ENCODE measurements at places on chromosomes 6 and 20.

DNA sequence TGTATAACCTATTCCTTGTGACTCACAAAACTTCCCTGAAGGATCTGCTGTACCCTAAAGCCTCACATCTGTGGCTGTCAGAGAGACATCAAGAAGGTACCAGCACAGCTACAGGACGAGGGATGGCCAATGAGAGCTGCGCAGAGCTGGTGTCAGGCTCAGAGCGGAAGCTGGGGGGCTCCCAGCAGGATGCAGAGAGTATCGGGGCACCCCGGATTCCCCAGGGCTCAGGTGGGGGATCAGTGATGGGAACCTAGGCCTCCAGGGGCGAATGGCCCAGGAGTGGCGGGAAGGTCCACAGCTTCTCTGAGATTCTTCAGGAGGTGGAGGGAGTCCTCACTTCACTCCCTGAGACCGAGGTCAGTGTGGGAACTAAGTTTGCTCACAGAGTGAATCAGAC, 30.9 kb upstream of the SMOC2 start:
- DNase-seq = no peak

- no peak for DNase-seq
Measured at GRCh38 chr6:168741942-168742782, 301.2 kb downstream of the SMOC2 start.

DNA sequence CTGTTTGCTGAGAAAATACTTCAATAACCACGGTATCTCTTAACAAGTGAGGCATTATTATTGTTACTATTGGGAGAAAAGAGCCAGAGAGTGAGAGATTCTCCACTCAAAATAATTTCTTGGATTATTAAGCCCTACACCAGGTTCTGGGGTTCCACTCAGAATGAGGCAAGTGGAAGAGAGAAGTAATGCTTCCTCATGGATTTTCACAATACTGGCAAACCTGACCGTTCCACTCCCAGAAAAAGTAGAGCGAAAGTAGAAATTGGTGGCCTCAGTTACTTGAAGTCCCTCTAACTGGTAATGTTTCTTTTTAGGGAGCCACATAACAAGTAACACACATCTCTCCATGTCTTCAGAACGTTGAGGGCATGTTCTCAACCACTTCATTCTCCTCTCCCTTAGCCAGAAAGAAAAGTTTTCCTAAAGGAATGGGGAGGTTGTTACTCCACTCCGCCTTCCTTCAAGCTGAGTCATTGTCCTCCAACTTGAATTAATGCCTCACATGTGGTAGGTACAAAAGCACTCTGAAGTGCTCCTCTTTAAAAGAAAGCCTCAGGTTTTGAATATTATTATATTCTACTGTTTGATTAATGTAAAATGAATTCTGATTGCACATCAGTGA, 1.9 kb downstream of the BAG2 start:
- no peak for DNase-seq

- DNase-seq = no peak
Measured at GRCh38 chr6:75023634-75024033, 182.2 kb downstream of the COL12A1 start.

- no peak for DNase-seq
Measured at GRCh38 chr6:25537349-25538018, 114.5 kb upstream of the SCGN start.

DNA sequence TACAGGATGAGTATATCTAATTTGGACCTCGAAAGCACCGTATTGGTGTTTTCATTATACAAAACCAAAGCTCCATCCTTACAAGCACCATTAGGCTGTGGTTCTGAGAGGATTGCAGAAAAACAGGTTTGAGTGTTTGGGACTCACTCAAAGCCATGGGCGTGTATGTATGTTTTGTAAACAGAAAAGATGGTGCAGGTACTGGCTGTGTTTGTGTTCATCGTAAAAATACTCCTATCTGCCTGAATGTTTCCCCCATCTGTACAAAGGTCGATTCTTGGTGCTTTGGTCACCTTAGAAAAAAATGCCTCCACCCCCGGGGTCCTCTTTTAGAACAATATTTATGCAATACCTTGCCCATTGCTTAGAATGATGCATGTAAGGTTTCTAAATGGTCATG, 286.6 kb downstream of the TSHZ2 start:
- no peak for DNase-seq

- DNase-seq = no peak
Measured at GRCh38 chr20:58967652-58968429, 13.2 kb upstream of the NELFCD start.

All from substantia nigra (tissue), 51 donors.